RPMI8226 (cell line): ENCODE measurements at places on chromosomes 2 and 18.

DNA sequence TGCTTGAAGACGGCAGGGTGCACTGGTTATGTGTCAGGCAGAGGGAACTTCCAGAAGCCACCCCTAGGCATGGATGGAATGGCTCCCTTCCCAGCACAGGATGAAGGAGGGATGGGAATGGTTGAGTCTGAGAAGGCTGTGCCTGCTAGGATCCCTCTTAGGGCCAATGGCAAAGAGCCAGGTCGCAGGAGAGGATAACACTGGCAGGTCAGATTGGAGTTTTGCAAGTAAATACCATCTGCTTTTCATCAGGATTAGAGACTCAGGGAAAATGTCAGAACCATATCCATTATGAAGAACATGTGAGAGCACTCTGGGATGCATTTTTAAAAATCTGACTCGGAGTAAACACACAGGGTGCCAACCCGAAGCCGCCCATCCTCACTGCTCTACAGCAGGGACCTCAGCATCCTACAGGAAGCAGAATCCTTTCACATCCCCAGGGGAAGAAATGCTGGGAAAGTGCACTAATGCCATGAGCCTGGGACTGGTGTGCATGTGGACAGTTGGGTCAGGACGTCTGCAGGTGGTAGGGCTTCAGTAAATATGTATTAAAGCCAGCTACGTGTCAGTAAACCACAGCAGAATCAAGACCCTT lies 139.9 kb downstream of the MYT1L start:
- DNase-seq = no peak

- DNase-seq = no peak
Measured at GRCh38 chr2:20637147-20637546, 13.8 kb downstream of the HS1BP3 start.

DNA sequence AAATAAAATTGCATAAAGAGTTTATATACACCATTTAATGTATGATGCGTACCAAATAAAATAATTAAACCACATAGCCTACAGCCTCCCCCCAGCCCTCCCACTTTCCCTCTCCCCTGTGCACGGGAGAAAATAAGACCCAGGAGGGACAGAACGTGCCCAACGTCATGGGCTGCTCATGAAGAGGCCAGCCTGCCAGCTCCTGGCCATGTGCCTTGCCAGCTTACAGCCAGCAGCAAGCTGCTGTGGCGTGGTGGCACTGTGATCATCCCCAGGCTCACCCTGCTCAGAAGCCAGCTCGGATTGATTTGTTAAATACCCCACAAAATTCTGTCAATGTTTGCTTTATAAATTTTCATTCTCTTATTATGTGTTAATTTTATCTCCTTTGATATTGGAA lies 7.6 kb downstream of the GPR148 start:
- DNase-seq = no peak

DNA sequence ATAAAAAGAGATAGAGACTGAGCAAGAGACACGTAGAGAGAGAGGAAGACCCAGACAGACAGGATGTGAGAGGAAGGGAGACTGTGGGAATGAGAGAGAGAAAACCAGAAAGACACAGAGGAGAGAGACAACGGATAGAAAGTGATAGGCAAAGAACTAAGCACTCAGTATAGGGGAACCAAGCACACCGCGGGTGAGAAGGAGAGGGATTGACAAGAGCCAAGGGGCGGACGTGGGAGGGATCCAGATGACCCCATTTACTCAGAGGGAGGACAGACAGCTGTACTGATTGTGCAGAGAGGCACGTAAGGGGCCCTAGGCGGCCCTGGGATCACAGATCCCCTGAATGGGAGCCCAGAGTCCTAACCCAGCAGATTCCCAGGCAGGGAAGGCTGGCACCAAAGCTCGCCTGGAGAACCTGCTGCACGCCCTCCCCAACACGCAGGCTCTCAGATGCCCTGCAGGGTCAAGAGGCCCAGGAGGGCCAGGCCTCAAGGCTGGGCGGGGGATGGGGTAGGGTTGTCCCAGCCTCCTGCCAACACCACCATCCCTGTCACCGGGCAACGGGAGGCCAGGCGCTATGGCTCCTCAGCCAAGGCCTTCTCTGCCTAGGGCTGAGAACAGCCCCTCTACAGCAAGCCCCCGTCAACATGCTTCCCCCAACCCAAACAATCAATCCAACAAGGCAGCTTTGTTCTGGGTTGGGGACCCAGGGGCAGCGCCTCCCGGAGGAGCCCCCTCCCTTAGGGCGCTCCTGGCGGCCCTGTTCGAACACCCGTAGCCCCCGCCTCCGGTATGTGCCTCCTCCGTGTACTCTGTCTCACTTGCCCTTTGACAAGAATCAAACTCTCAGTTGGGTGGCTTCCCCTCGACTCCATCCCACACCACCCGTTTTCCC lies 579 bp downstream of the LOXL3 start:
- peak; percentile 35 for DNase-seq

GRCh38 chr18:61844726-61845125 lies 48.1 kb downstream of the RNF152 start:
- DNase-seq = no peak

DNA sequence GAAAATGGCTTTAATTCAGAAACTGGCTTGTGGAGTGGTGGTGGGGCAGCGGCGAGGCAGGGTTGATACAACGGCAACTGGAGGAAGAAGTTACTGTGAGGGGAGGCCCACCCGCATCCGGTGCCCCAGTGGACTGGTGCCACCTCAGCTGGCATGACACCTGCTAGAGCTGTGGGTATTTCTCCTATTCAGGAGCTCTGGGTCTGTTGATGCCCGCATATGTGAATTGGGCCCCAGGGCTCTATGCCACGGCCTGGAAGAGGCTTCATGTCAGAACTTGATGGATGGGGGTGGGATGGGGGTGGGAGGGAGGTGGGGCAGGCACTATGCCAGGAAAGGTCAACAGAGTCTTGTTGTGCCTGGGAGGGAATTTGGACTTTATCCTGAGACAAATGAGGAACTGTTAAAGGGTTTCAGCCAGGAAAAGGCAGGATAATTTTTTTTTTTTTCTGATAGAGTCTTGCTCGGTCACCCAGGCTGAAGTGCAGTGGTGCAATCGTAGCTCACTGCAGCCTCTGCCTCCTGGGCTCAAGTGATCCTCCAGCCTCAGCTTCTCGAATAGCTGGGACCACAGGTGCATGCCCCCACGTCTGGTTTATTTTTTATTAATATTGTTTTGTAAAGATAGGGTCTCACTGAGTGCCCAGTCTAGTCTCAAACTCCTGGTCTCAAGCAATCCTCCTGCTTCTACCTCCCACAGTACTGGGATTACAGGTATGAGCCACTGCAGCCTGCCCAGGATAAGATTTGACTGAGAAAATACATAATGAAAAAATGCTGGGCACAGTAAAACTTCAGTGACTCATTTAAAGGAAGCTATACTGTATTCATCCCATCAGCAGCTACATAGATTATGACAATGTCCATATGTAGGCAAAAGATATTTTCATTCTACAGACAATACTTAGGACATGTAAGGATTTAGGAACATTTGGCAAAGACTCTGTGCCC lies 52.6 kb downstream of the SH2D6 start:
- DNase-seq = no peak

DNA sequence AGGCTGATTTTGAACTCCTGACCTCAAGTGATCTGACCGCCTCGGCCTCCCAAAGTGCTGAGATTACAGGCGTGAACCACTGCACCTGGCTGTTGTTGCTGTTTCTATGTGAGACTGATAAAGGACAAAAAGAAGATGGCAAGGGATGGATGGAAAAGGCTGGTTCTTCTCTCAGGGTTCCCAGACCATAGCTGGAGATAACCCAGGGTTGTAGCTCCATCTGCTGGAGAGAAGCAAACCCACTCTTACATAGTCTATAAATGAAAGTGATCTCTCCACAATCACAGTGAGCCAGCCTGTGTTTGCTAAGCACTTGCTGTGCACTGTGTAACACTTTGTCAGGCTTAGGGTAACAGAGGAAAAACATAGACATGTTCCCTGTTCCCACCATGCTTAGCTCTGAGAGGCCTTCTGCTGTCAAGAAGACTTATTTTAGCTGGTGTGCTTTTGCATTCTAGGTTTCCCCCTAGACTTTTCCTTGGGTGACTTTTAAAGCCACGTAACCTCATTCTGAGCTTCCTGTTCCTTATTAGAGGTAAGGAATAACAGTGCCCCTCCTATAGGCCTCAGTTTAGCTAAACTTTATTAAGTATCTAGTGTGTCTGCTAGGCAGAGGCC lies 49.7 kb downstream of the LIMS1 start:
- DNase-seq = peak; percentile 71

GRCh38 chr2:85394976-85395375 lies 15.2 kb downstream of the CAPG start:
- DNase-seq = no peak

DNA sequence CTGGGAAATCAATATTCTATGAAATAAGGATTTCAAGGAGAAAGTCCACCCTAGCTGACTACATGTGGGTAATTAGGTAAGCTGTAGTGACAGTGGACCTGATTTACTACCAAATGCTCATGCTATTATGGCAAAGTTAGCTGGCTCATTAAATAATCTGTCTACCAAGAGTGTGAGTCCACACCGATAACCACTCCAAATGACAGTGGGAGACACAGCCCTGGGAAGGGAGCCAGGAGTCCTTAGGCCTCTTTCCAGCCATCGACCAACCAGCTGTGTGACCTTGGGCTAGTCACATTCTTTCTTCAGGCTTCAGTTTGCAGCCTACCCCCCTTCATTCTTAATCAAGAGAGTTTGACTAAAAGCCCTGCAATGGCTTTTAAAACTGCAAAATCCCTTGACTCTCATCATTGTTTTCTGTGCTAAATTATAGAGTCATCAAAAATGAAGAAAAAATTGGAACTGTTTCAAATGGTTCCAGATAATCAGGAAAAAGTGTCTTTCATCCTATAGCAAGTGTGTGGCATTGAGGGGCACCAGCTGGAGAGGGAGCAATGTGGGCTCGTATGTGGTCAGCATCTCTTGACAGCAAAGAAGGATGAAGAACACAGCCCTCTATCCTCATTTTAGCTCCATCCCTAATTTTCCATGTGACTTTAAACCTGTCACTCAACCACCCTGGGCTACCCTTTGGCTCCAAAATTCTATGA lies 45.6 kb upstream of the SLC14A2 start:
- DNase-seq = no peak

- no peak for DNase-seq
Measured at GRCh38 chr2:200667413-200667812, 81.6 kb downstream of the AOX1 start.

DNA sequence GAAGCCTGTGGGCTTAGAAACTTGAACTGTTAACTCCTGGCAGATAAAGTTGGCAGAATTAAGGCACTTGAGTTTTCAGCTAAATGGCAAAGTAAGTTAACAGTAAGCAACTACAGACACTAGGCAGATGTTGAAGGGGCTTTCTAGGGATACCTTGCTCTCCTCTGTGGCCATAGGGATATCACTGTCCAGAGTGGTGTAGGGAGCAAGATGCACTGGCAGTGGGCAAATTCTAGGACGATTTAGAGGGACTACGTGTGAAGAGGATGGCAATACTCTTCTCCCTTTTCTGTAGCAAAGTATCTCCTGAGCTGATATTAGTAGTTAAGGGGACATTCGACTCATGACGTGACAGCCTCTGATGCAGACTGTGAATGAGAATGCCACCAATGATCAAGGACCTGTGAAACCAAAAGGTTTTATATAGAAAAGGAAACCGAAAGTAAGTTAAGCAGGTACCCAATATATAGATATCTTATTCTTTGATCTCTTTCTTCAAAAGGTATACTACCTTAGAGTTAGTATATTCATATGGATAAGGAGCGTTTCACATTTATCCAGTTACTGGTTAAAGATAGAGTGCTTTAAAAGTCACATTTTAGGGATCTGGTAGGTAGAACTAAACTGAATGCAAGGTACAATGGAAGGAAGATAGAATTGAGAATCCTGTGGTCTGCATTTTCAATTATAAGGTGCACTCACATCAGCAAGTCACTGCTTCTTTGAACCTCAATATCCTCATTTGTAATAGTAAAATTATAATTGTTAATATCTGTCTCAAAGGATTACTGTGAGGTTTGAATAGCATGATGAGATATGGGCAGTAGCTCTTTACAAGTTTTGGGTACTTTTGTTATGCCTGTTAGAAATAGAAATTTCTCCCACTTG lies 106.4 kb downstream of the KCNH7 start:
- peak; percentile 65 for DNase-seq

DNA sequence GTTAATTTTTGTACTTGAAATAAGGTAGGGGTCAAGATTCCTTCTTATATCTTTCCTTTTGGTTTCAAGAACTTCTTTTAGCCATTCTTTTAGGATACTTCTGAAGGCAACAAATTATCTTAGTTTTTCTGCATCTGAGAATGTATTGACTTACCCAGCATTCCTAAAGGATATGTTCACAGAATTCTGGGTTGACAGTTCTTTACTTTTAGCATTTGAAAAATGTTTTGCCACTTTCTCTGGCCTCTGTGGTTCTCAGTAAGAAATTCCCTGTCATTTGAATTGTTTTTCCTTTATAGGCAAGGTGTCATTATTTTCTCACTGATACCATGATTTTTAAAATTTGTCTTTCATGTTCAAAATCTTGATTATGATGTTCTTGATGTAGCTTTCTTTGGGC lies 162.4 kb downstream of the GALNT1 start:
- DNase-seq = no peak

- no peak for DNase-seq
Measured at GRCh38 chr2:233572468-233572867, 5.9 kb upstream of the USP40 start.

DNA sequence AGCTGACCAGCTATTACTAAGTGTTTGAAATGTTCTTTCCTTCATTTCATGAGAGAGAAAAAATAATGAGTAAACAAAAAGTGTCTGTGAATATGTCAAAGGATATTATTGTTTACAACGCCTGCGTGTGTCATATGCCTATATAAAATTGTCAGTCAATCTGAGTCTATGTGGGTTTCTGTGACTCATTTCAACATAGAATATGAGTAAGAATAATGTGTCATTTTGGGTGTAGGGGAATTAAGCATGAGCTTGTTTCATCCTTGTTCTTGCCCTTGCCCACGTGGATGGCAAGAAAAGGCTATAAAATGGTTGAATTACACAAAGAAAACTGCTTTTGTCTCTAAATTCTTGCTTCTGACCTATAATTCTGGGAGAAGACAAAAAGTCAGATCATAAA lies 466.0 kb downstream of the PTH2R start:
- no peak for DNase-seq

DNA sequence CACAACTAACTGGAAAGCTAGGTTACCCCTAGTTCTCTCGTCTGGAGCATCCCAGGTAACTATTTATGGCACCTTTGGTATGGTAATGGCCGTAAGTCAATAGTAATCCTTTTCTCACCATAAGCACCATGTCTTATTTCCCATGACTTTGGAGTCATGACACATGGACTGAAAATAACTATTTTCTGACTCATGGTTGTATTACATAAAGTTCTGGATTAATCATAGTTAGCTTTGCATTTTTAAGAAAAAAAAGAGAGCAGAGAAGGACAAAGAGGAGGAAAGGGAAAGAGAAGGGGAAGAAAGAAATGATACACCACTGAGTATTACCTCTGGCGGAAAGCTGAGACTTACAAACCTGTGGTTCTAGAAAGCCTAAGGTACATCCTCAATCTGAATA lies 99.3 kb downstream of the BIN1 start:
- no peak for DNase-seq

GRCh38 chr2:224429441-224429810 lies 27.5 kb upstream of the FAM124B start:
- DNase-seq = no peak
